ENCODE measurements at places on chromosomes 11 and 22. TPM values are rescaled to one million over a fixed set of nuclear protein-coding genes. Genes with fewer than 3 reads are reported as not detected.

DNA sequence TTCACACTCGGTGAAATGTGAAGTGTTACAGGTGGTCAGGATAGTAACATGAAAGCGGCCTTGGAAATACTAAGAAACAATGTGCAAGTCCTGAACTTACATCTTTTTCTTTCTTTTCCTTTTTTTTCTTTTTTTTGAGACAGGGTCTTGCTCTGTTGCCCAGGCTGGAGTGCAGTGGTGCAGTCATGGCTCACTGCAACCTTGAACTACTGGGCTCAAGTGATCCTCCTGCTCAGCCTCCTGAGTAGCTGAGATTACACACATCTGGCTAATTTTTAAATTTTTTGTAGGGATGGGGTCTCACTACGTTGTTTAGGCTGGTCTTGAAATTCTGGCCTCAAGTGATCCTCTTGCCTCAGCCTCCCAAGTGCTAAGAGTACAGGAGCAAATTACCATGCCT lies 252.6 kb downstream of the SWAP70 start:
- H3K27me3 ChIP-seq, result no peaks in the 10 kb centered on the region
- H3K27ac ChIP-seq, result no peak overlapping the region
- H3K36me3 ChIP-seq, result no peaks in the 10 kb centered on the region
- DNase-seq, result no peak
- no peak overlapping the region for H3K4me3 ChIP-seq

The CCDC89 gene
- not detected for total RNA-seq

The AP5B1 gene
- total RNA-seq, result 17.4 TPM

- no peak overlapping the region for H3K4me3 ChIP-seq
- H3K36me3 ChIP-seq, result peaks cover 11% of the 10 kb centered on the region
- no peak overlapping the region for H3K27ac ChIP-seq
- H3K4me1 ChIP-seq, result peaks cover 10% of the 10 kb centered on the region
- DNase-seq, result no peak
These were observed 22.4 kb upstream of the ARHGAP8 start for GRCh38 chr22:44730022-44730393.

The ACRV1 gene
- total RNA-seq, result not detected

GRCh38 chr11:20353829-20354434 lies 9.6 kb upstream of the HTATIP2 start:
- no peaks in the 10 kb centered on the region for H3K36me3 ChIP-seq
- H3K4me1 ChIP-seq, result peaks cover 4% of the 10 kb centered on the region
- no peak overlapping the region for H3K4me3 ChIP-seq
- no peak overlapping the region for H3K27ac ChIP-seq
- no peak for DNase-seq
- peaks cover 9% of the 10 kb centered on the region for H3K27me3 ChIP-seq

GRCh38 chr11:102891736-102892135 lies 17.0 kb upstream of the MMP12 start:
- no peaks in the 10 kb centered on the region for H3K36me3 ChIP-seq
- no peak overlapping the region for H3K27ac ChIP-seq
- H3K4me3 ChIP-seq, result no peak overlapping the region
- no peaks in the 10 kb centered on the region for H3K4me1 ChIP-seq
- no peak for DNase-seq
- H3K27me3 ChIP-seq, result peaks cover 6% of the 10 kb centered on the region

The PNPLA3 gene
- 0.33 TPM for total RNA-seq

DNA sequence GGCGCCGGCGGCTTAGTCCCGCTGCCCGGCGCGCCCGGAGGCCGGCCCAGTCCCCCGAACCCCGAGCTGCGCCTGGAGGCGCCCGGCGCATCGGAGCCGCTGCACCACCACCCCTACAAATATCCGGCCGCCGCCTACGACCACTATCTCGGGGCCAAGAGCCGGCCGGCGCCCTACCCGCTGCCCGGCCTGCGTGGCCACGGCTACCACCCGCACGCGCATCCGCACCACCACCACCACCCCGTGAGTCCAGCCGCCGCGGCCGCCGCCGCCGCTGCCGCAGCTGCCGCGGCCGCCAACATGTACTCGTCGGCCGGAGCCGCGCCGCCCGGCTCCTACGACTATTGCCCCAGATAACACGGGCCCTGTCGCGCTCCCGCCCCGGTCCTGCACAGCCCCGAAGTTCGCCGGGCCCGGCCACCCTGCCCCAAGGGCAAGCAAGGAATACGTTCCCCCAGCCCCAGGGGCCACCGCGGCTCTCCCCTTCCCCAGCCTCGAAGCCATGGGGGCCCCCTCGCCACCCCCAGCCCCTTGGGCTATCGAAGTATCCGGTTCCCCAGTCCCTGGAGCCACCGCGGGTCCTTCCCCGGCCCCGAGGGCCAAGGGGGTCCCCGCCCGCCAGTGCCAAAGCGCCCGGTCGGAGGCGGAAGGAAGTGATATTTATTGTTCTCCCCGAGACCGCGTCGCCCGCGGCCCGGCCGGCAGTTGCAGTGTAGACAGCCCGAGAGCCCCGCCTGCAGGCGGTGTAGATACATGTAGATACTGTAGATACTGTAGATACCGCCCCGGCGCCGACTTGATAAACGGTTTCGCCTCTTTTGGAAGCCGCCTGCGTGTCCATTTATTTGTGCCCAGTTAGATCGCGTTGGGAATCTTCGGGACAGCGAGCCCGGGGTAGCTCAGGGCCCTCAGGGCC lies 6.2 kb downstream of the TBX1 start:
- DNase-seq, result no peak
- H3K27me3 ChIP-seq, result peaks cover 59% of the 10 kb centered on the region

The CST6 gene
- not detected for total RNA-seq

DNA sequence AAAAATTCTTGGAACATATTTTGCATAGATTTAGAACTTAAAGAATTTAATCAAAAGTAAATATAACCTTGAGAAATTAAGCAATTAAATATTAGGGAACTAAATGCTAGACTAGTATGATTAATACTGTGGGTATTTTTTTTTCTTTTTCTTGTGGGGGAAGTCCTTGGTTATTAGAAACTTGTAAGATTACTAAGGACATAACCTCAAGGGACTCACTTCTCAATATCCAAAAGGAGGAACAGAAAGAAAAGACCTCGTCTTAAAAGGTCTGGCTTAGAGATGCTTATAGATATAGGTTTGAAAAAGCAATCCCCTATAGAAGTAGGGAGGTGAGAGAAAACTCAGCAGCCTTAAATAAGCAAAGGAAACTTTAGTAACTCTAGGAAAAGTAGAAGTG lies 368.5 kb downstream of the INSC start:
- H3K4me3 ChIP-seq, result no peak overlapping the region
- no peaks in the 10 kb centered on the region for H3K27me3 ChIP-seq
- H3K4me1 ChIP-seq, result no peaks in the 10 kb centered on the region
- no peaks in the 10 kb centered on the region for H3K36me3 ChIP-seq
- H3K27ac ChIP-seq, result no peak overlapping the region

The C11orf97 gene
- not detected for total RNA-seq

The SCGB2A2 gene
- not detected for total RNA-seq

GRCh38 chr11:128453444-128454336 lies 133.7 kb downstream of the ETS1 start:
- no peak overlapping the region for H3K4me3 ChIP-seq
- H3K4me1 ChIP-seq, result peaks cover 53% of the 10 kb centered on the region
- H3K27ac ChIP-seq, result peak overlapping the region; percentile 54
- H3K36me3 ChIP-seq, result peaks cover 41% of the 10 kb centered on the region
- no peaks in the 10 kb centered on the region for H3K27me3 ChIP-seq
- no peak for DNase-seq

The C11orf87 gene
- not detected for total RNA-seq

GRCh38 chr11:95255251-95256145 lies 24.5 kb upstream of the SESN3 start:
- no peaks in the 10 kb centered on the region for H3K27me3 ChIP-seq

GRCh38 chr11:1598816-1599215 lies 722 bp upstream of the KRTAP5-2 start:
- H3K27ac ChIP-seq, result no peak overlapping the region
- H3K36me3 ChIP-seq, result no peaks in the 10 kb centered on the region

- DNase-seq, result no peak
- H3K36me3 ChIP-seq, result peaks cover 3% of the 10 kb centered on the region
- no peaks in the 10 kb centered on the region for H3K27me3 ChIP-seq
- no peak overlapping the region for H3K4me3 ChIP-seq
- H3K27ac ChIP-seq, result no peak overlapping the region
- H3K4me1 ChIP-seq, result no peaks in the 10 kb centered on the region
These were observed 198.7 kb downstream of the DDX10 start for GRCh38 chr11:108863528-108863927.

DNA sequence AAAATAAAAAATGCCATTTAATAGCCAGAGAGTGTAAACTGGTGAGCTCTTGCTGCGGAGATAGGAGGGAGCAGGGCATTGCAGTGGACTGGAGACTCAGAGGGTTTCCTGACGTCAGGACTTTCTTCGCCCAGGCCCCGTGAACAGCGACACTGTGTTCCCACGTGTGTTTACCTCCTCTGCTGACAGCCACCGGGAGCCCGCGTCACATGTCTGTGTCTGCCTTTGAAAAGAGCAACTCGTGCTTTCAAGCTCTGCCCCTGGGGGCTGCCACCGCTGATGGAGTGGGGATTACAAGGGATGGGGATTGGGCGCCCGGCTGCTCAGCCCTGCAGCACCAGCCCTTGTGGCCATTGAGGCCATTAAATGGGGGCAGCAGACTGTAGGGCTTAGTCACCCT lies 3.3 kb downstream of the TANGO2 start:
- H3K4me1 ChIP-seq, result peaks cover 49% of the 10 kb centered on the region
- H3K36me3 ChIP-seq, result peaks cover 15% of the 10 kb centered on the region
- H3K27me3 ChIP-seq, result no peaks in the 10 kb centered on the region
- no peak overlapping the region for H3K4me3 ChIP-seq
- no peak overlapping the region for H3K27ac ChIP-seq

- peaks cover 2% of the 10 kb centered on the region for H3K36me3 ChIP-seq
- DNase-seq, result no peak
- H3K4me1 ChIP-seq, result peaks cover 11% of the 10 kb centered on the region
- no peak overlapping the region for H3K27ac ChIP-seq
- no peak overlapping the region for H3K4me3 ChIP-seq
These were observed 3.4 kb downstream of the CADM1 start for GRCh38 chr11:115500547-115501501.

GRCh38 chr22:39090426-39091064 lies 6.5 kb upstream of the APOBEC3H start:
- H3K27me3 ChIP-seq, result no peaks in the 10 kb centered on the region
- no peak for DNase-seq
- H3K4me1 ChIP-seq, result peaks cover 53% of the 10 kb centered on the region
- no peak overlapping the region for H3K4me3 ChIP-seq

DNA sequence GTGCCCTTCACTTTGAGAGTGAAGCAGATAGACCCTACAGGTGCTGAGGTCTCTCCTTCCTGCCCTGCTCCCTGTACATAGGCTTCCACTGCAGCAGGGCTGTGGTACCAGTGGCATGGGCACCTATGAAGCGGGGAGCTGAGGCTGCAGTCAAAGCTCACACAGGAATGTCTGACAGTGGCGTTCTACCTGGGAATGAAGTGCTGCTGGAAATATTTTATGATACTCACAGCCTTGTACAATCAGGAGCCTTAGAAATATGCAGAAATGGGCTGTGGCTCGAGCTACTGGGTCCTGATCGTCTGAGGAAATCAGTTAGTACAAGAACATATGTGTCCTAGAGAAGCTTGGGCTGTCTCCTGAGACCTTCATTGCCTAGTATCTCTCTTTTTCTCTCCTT lies 24.8 kb downstream of the MRPL16 start:
- no peak for DNase-seq
- no peaks in the 10 kb centered on the region for H3K27me3 ChIP-seq
- peaks cover 36% of the 10 kb centered on the region for H3K36me3 ChIP-seq
- H3K4me3 ChIP-seq, result no peak overlapping the region
- H3K27ac ChIP-seq, result no peak overlapping the region
- H3K4me1 ChIP-seq, result peaks cover 4% of the 10 kb centered on the region

DNA sequence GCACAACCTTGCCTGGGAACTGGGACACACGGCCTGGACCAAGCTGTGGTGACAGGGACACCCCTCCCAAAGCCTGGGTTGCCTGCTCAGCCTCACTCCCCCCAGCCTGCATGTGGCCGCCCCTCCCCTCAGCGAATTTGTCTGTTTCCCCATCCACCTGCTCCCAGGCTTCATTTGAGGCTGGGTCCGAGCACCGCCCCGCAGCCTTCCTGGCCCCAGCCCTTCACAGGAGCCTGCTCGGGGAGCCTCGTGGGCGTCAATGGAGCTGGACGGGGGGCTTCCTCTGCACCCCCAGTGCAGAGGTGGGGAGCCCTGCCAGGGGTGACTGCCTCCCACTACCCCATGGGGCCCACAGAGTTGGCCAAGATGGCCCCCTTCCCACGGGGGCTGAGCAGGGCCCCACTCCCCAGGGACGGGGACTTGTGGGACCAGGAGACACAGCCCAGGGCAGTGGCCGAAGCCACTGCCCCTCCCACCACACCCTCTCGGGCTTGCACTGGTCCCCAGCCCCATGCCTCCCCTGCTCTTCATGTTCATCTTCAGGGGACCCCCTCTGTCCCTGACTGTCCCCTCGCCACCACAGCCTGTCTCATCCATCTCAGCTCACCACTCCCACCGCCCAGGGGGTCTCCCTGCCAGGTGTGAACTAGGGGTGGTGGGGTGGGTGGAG lies 91.7 kb downstream of the WNT7B start:
- no peak overlapping the region for H3K4me3 ChIP-seq
- no peak for DNase-seq
- no peaks in the 10 kb centered on the region for H3K36me3 ChIP-seq
- H3K27ac ChIP-seq, result no peak overlapping the region

DNA sequence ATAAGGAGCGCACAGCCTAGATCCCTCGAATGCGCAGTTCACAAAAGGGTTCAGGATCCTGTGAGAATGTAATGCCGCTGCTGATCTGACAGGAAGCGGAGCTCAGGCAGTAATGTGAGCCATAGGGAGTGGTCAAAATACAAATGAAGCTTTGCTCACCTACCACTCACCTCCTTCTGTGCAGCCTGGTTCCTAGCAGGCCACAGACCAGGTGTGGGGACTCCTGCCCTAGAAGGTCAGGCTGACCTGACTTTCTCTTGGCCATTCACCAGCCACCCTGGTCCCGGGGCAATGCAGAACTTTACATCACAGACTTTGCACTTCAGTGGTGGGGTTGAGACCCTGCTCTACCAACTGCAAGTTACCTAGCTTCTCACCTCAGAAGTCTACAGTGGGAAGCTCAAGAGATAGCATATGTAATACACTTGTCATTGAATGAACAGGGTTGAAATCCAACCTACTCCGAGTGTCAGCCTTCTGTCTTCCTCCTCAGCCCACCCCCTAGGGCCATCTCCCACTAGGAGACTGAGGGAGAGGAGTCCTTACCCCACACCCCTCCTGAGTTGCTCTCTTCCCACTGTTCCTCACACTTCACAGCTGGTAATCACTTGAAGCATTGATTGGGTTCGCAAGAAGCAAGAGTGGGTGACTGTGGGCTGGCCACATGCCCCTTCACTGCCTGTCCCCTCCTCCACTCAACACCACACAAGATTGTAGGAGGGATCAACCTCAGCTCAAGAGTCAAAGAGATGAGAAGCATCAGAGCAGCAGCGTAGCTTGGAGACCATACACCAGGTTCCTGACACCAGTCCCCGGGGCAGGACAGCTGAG lies 2.0 kb upstream of the KCNJ1 start:
- no peak overlapping the region for H3K27ac ChIP-seq
- peaks cover 10% of the 10 kb centered on the region for H3K27me3 ChIP-seq
- no peaks in the 10 kb centered on the region for H3K36me3 ChIP-seq
- DNase-seq, result no peak
- H3K4me3 ChIP-seq, result no peak overlapping the region
- no peaks in the 10 kb centered on the region for H3K4me1 ChIP-seq

GRCh38 chr22:23259916-23260644 lies 79.8 kb downstream of the BCR start:
- peaks cover 43% of the 10 kb centered on the region for H3K36me3 ChIP-seq
- no peak for DNase-seq
- no peak overlapping the region for H3K4me3 ChIP-seq

GRCh38 chr11:77074205-77074604 lies 7.4 kb downstream of the CAPN5 start:
- no peak overlapping the region for H3K4me3 ChIP-seq
- H3K4me1 ChIP-seq, result no peaks in the 10 kb centered on the region
- DNase-seq, result no peak
- no peak overlapping the region for H3K27ac ChIP-seq

The MFRP gene
- total RNA-seq, result not detected
